Left ventricle myocardium inferior (tissue), 1 donor: ENCODE measurements at places on chromosomes 7 and 10. TPM values are rescaled to one million over a fixed set of nuclear protein-coding genes. Genes with fewer than 3 reads are reported as not detected.

The OR2A42 gene
- total RNA-seq, result not detected

The TLL2 gene
- 7.0 TPM for total RNA-seq

The METTL27 gene
- total RNA-seq, result 0.44 TPM

The FAM24B gene
- total RNA-seq, result 0.55 TPM

The CPN1 gene
- not detected for total RNA-seq

The GDF2 gene
- not detected for total RNA-seq

The HABP2 gene
- not detected for total RNA-seq

The HOXA3 gene
- not detected for total RNA-seq

The MSMB gene
- not detected for total RNA-seq

The IQUB gene
- total RNA-seq, result 0.38 TPM

The LOXL4 gene
- 1.4 TPM for total RNA-seq

The ZP3 gene
- not detected for total RNA-seq

The EEF1AKMT2 gene
- 13.8 TPM for total RNA-seq

The KCNMA1 gene
- 1.8 TPM for total RNA-seq

The PAPOLB gene
- total RNA-seq, result 0.05 TPM

The SPDYE6 gene
- not detected for total RNA-seq

The MYH16 gene
- not detected for total RNA-seq

The GTF2IRD2 gene
- total RNA-seq, result 13.5 TPM

The FZD1 gene
- 14.1 TPM for total RNA-seq

The ZNF518A gene
- 8.7 TPM for total RNA-seq

The HMX2 gene
- total RNA-seq, result not detected

The POLR2J3 gene
- 8.6 TPM for total RNA-seq

The ZPBP gene
- not detected for total RNA-seq

The ANKRD61 gene
- not detected for total RNA-seq

The NKX2-3 gene
- not detected for total RNA-seq

The CYP51A1 gene
- 15.8 TPM for total RNA-seq

The FAM241B gene
- 5.3 TPM for total RNA-seq

The ADCY1 gene
- total RNA-seq, result 2.8 TPM

The FGFBP3 gene
- total RNA-seq, result 0.22 TPM

The CTAGE15 gene
- total RNA-seq, result not detected

The LAMB1 gene
- 60.0 TPM for total RNA-seq

The TSPAN13 gene
- total RNA-seq, result 13.7 TPM

The GET4 gene
- total RNA-seq, result 22.9 TPM

The OPN1SW gene
- not detected for total RNA-seq

The PODXL gene
- total RNA-seq, result 67.4 TPM

The MIOS gene
- 25.3 TPM for total RNA-seq

The SYNPO2L gene
- total RNA-seq, result 290 TPM

The FAM3C gene
- 46.2 TPM for total RNA-seq

The INHBA gene
- 8.6 TPM for total RNA-seq

The CUBN gene
- 0.44 TPM for total RNA-seq

The CHST3 gene
- 18.0 TPM for total RNA-seq

The FKBP14 gene
- total RNA-seq, result 12.0 TPM

The PRLHR gene
- not detected for total RNA-seq

The SUN1 gene
- total RNA-seq, result 183 TPM

The FKBP9 gene
- 112 TPM for total RNA-seq

The ADAP1 gene
- 8.4 TPM for total RNA-seq

The SPDYE11 gene
- total RNA-seq, result not detected

The EVX1 gene
- total RNA-seq, result not detected

The SPDYE9 gene
- not detected for total RNA-seq

The SMKR1 gene
- not detected for total RNA-seq

The CPA2 gene
- not detected for total RNA-seq

The ECHDC3 gene
- total RNA-seq, result 88.5 TPM
